T follicular helper cell (primary cell): ENCODE measurements at places on chromosomes 3 and 15.

GRCh38 chr15:66701422-66702034, 508 bp upstream of the SMAD6 start:
- peak; percentile 16 for DNase-seq

- no peak for DNase-seq
These were observed 124.8 kb upstream of the ABI3BP start for GRCh38 chr3:101117980-101118379.

DNA sequence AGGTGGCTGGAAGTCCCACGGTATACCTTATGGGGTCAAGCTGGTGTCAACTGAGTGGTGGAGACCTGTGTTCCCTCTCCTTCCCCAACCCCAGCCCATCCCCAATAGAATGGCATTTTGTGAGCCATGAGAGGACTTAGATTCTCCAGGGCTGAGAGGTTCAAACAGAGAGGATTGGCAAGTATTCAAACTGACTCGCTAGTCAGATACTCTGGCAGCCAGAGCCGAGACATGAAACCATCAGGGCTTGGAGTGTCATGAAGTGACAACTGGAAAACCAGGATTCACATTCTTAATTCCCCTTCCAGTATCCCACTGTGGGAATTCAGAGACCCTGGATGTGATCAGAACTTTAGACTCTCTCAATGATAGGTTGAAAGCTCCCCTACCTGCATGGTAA, 159.4 kb upstream of the SNTN start:
- no peak for DNase-seq

- DNase-seq, result no peak
These were observed 1463.4 kb downstream of the SI start for GRCh38 chr3:163614886-163615285.
